ENCODE measurements at places on chromosomes 6 and 20.

DNA sequence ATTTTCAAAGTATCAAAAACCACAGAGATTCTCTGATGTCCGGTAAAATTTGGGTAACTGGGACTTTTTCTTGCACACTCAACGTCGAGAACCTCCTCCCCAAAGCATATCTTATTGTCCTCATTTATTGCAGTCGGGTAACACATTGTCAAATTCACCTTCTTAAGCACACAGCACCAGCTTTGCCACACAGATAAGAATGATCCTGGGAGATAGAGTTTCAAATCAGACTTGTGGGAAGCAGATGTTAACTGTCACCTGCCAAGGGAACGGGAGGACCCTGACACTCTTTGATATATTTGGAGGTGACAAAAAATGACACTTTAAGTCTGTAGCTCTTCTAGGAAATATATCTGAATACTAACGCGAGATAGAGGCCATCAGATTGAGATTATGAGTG lies 282.1 kb upstream of the BMP2 start:
- DNase-seq, result no peak

- DNase-seq, result no peak
Measured at GRCh38 chr6:14919038-14919670, 326.7 kb upstream of the JARID2 start.

DNA sequence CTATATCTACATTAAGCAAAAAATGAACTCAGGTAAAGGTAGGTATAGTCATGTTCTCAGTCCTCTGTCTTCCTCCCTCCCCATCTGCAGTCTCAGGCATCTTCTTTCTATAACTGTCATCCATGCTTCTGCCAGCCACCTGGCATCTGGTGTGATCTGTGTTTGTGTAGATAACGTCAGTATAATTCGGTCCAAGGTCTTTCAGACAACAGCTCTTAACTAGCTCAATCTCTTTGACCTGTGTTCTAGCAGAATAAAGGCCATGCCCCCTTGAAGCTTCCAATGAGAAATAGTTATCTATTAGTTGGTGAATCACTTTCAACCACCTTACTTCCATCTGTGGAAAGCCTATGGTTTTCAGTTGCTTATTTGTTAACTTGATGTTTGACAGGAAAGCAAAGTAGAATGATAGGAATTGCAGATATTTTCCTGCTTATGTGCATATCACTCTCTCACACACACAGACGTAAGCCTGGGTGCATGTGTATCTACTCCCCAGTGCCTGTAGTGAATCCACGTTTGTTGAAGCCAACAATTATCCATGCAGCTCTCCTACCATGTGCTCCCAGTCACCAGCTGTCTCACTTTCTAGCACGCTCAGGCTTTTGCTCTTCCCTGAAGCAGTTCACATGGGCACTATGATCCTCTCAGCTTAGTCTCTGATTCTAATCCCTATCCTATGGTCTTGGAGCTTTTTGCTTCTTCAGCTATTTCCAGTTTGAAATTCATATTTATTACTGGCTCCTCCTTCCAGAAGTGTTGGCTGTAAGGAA lies 433.7 kb upstream of the MANEA start:
- DNase-seq, result no peak

GRCh38 chr6:37137201-37138090 lies 32.5 kb upstream of the PIM1 start:
- DNase-seq, result no peak

DNA sequence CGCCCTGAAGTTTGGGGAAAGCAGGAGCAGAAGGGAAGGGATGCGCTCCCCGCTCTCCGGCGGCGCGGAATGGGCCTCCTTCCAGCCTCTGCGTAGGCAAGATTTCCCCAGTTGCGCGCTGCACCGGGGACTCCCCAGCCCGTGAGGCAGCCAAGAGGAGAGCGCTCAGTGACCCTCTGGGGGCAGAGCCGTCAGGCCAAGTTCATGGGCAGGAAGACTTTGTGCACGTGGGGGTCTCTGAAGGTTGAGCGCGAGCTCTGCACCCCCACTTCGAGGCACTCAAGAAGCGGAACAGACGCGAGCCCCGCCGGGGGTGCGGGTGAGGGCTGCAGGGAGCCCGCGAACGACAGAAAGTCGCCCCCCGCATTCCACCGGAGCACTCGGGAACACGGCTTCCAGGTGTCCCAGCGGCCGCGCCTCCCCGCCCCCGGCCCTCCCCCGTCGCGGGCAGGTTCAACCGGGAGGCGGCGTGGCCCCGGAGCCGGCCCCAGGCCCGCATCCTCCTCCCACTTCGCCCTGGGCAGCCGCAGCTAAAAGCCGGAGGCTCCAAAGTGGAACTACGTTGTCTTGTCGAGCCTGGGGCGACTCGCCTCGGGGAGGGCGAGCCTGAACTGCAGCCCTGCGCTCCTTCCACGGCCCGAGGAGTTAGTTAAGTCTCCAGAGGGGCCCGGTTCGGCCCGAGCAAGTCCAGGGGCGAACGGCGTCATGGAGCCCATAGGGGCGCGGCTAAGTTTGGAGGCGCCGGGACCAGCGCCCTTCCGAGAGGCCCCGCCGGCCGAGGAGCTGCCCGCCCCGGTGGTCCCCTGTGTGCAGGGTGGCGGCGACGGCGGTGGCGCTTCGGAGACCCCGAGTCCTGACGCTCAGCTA lies at the start of gene PPP1R3G:
Gene PPP1R3G (plus strand): TSS at position 561 of the 867 bp plus-strand sequence. CDS start 145 bp downstream, at position 706.
- no peak for DNase-seq

DNA sequence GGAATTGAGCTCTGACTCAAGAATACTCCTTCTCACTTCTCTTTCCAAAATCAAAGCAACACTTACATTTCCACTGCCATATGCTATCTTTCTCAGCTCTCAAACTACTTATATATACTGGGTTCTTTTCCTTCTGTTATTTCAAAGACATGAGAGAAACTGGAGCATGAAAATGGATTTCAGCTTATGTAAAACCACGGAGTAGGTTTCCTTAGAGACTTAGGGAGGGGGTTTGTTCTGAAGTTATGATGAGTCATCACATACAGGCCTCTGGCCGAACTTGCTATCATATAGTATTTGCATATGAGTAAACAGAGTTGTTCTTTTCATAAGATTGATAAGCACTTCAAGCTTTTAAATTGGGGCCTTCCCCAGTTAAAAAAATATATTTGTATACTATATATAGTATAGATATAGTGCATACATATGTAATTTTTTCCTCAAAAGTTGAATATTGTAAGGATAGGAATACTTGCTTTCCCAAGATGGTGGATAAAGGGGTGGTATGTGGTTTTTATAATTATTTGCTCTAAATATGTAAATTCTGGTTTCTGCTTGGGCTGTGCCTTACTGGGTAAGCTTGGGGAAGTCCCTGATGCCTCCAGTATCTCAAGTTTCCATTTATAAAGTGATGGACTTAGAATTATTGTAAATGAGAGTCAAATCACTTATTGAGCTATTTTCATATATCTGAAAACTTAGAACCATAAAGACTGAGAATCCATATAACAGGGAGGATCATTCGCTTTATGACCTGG lies 273.9 kb downstream of the RFPL4B start:
- DNase-seq, result no peak

GRCh38 chr20:35279040-35279439 lies 1.1 kb upstream of the MMP24OS start:
- DNase-seq, result no peak

DNA sequence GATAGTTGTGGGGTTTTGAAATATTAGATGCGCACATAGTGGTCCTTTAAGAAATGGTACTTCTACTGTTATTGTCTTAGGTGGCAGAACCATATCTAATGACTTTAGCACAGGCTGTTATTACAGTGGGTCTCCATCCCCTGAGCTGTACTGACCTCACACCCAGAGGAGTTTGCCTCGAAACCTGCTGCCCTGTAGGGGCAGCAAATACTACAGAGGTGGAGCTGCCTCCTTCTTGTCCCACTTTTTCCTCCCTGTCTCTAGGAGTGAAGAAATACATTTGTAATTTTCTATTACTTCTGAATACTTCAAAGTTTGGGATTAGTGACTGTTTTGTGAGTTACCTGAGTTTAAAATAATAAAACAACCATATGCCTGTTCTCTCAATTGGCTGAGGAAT lies 8.2 kb downstream of the TRIM31 start:
- no peak for DNase-seq

- no peak for DNase-seq
Measured at GRCh38 chr20:38692436-38693411, 31.6 kb upstream of the SLC32A1 start.

DNA sequence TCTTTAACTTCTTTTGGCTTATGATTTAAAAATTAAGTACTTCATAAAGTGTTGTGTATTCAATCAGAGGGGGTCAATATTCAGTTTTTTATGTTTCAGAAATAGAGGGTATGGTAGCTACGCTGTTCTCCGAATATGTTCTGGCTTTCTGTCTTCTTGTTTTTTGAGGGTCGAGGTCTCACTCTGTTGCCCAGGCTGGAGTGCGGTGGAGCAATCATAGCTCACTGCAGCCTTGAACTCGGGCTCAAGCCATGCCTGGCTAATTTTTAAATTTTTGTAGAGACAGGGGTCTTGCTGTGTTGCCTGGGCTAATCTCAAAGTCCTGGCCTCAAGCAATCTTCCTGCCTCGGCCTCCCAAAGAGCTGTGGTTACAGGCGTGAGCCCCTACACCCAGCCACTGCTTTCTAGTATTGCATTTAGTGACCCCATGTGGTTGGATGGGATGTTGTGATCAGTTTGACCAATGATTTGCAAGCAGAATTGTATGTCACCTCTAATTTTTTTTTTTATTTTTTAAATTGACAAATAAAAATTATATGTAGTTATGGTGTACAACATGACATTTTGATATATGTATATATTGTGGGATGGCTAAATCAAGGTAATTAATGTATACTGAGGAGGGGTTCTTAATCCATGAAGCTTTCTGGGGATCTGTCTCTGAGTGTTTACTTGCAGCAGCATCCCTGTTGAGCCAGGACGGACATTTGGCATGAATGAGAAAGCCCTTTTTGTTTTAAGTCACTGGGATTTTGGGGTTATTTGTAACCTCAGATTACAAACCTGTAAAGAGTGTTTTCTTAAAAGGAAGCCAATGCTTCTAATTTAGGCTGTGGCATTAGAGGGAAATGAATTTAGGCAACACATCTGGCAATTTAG lies 38.5 kb upstream of the DEK start:
- no peak for DNase-seq

GRCh38 chr6:79810185-79810705 lies 137.1 kb downstream of the ELOVL4 start:
- no peak for DNase-seq

- no peak for DNase-seq
Measured at GRCh38 chr6:104325341-104326172, 534.2 kb downstream of the HACE1 start.

GRCh38 chr6:34260576-34261267 lies 11.9 kb upstream of the SMIM29 start:
- DNase-seq, result no peak

DNA sequence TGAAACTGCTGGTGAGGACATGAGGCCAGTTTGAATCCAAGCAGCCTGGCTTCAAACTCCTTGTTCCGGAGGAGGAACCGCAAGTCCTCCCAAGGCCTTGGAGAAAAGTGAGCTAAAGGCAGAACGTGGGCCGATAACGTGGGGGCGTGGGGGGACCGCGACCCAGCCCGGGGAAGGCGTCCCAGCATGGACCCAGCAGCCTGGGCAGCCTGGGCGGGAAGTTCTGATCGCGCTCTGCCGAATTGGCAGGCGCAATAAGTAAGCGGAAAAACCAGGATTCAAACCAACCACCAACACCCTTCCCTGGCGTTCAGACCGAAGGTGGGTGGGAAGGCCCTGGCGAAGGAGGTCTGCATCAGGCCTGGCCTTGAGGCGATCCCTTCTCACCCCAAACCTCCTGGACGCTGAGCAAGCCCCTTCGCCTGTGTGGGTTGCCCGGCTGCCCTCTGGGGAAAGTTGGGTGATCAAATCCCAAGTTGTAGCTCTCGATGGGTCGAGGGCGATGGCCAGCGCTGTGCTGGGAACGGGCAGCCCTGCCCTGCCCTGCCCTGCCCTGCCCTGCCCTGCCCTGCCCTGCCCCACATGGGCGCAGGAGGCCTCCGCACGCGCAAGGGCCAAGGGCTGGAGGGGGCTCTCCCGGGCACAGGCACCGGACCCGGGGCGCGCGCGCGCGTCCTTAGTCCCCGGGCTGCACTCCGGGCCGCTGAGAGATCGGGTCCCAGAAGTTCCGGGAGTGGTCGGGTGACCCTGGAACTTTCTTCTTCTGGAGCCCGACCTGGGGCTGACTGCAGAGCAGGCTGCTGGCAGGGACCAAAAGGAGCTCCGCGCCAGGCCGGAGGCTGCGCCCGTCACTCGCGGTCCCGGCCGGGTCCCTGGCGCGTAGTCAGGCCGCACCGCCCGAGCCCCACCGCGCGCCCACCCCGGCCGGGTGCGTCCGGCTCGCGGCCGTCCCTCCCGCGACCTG lies 637 bp upstream of the SLC22A3 start:
- no peak for DNase-seq

DNA sequence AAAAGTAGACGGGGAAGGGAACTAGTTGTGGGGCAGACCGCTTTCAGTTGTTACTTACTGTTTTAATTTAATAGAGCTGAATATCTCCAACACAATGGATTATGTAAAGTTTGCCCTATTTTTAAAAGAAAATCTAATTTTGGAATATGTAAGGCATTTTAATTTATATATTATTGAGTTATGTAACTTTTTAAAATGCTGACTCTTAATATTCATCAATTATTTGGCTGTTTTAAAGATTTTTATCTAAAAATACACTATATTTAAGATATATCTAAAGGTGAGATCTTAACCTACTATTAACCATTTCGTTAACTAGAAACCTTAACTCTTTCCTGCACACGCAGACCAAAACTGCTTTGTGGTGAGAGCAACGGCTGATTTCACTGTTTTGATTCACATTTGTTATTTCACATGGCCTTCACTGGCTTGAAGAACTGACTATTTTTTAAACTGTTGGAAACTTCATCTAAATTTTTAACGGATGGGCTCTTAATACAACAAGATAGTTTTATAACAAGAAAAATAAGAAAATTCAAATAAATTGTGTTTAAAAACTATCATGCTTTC lies 87.9 kb downstream of the HUS1B start:
- DNase-seq, result no peak

- no peak for DNase-seq
Measured at GRCh38 chr6:46704562-46704961, 16.9 kb downstream of the TDRD6 start.

- DNase-seq, result no peak
Measured at GRCh38 chr6:89954721-89955148, 60.5 kb downstream of the GJA10 start.

GRCh38 chr20:34300809-34301586 lies 2.2 kb downstream of the AHCY start:
- DNase-seq, result no peak

DNA sequence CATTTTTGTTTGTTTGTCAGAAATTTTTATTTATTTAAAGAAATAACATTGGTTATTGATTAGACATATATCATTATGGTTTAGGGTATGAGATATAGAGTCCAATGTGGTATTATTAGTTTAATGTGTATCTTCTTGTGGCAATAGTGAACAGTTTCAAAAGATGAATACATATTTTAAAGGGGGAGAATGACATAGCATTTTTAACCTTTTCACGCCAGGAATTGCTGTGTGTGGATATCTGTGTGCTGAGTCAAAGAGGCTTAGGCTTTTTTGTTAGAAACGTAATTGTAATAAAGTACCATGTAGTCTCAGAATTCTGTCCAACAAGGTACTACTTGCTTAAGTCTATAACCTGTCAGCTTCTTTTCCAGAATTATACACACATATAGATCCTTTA lies 451.6 kb downstream of the ADGRB3 start:
- no peak for DNase-seq
